SK-N-SH treated with all-trans-retinoic acid at 6 μM for 48 hours (cell line): ENCODE measurements at places on chromosomes 1 and 21.

DNA sequence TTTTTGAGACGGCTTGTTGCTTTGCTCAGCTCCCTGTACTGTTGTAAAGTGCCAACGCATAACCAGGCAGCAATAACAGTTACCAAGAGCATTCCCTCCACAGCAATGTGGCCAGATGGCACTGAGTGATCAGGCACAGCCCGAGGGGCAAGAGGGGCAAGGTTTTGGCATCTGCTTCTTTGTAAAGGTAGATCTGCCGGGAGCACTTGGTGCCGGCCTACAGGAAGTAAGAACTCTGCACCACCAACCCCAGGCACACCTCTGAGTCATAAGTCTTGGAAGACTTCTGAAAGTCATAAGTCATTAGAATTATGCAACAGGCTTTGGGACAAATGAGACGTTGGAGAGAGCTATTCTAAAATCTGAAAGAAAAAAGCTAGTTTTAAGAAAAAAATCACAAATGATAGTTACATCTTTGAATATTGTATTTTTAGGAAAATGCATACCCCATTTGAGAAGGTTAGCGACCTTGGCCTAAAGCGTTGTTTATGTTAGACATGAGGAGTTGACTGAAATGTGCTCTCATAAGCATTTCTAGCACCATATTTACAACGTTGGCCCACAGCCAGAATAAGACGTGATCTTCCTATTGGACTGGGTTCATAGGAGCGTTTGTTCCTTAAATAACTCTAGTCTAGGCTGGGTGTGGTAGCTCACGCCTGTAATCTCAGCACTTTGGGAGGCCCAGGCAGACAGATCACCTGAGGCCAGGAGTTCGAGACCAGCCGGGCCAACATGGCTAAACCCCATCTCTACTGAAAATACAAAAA lies 37.7 kb upstream of the MAP10 start:
- no peak for ATAC-seq

- ATAC-seq: no peak
Observed at GRCh38 chr1:53160924-53161378, 18.5 kb upstream of the SLC1A7 start.

GRCh38 chr1:101257500-101258325 lies 20.9 kb downstream of the S1PR1 start:
- no peak for ATAC-seq

GRCh38 chr1:191043066-191043465 lies 565.4 kb upstream of the BRINP3 start:
- no peak for ATAC-seq

DNA sequence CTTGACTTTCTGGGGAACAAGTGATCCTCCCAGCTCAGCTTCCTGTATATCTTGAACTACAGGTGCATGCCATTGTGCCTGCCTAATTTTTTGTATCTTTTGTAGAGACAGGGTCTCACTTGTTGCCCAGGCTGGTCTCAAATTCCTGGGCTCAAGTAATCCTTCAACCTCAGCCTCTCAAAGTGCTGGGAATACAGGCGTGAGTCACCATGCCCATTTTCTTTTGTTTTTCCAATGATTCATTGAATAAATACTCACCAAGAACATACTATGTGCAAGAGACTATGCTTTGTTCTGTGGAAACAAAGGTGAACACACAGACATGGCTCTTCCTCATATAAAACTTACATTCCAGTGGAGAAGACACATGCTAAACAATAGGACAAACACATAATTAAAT lies 407.8 kb upstream of the DAB1 start:
- peak; percentile 79 for ATAC-seq

DNA sequence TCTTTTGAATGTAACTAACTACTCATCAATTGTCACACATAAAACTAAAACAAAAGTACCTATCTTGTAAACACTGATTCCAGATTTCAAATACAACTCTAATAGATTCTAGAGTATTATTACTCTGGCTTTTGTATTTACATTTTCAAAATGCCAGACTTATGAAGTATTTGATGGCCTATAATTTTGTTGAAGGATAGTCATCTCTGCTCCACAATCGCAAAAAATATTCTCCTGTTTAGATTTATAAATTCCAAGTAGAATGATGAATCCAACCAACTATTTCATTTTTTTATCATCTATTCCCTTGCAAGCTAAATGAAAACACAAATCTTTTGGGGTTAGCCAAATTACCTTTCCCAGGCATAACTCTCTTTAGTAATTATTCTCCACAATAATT lies 75.0 kb upstream of the GUCA2A start:
- ATAC-seq: no peak

- peak; percentile 72 for ATAC-seq
Observed at GRCh38 chr21:38352536-38353219, 95.9 kb downstream of the KCNJ15 start.

DNA sequence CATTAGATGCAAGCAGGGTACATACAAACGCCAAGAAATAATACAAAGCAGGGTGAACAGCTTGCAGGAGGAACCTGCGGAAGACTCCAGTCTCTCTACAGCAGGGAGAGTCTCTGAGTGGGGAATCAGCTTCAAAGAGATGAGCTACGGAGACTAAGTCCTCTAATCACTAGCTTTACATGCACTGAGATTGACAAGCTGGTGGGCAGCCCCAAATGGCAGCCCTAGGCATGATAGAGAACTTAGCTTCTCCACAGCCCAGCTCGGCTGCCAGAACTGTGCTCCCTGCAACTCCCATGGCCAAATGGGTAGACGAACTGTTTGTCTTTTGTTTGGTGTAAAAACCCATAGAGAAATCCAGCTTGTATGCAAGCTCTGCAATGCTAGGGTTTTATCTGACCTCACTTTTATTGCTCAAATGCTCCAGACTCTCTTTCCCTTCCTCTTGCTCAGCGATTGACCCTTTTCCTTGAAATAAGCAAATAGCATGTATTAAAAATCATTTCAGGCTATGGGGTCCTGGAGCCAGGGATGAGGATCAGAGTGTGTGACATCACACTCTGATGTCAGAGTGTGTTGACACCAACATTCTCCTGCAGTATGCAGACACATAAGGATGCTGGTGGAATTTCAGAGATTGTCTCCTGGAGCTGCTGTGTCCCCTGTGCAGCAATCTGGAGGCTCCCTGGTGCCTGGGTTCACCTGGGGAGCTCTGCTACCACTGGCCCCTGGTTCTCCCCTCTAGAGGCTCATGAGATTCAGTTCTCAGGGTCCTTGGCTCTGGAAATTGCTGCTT lies 238.5 kb downstream of the TTLL7 start:
- ATAC-seq: no peak

- peak; percentile 58 for ATAC-seq
Observed at GRCh38 chr1:230167419-230167852, 100.4 kb downstream of the GALNT2 start.

- no peak for ATAC-seq
Observed at GRCh38 chr1:237911911-237912310, 21.2 kb upstream of the ZP4 start.

- ATAC-seq: peak; percentile 93
Observed at GRCh38 chr1:28208818-28209441, 23.9 kb downstream of the DNAJC8 start.

DNA sequence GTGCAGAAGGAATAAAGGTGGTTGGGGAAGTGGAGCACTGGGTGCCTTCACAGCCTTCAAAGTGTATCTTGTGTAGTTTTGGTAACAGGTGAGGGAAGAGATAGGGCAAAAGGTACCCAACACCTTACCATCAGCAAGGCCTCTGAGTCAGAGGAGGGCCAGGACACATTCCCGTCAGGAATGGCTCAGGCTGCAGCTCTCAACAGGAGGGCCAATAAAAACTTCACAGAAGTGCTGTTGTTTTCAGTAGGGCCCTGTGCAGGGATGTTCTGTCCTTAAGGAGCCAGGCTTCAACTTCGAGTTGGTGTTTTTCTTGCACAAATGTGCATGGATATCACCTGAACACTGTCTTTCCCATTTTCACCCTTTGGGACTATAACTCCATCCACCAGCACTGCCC lies 333.4 kb downstream of the ASTN1 start:
- ATAC-seq: no peak

GRCh38 chr1:47976728-47977127 lies 20.5 kb downstream of the TRABD2B start:
- no peak for ATAC-seq

- peak; percentile 89 for ATAC-seq
Observed at GRCh38 chr1:240492832-240493440, 119.0 kb downstream of the GREM2 start.

DNA sequence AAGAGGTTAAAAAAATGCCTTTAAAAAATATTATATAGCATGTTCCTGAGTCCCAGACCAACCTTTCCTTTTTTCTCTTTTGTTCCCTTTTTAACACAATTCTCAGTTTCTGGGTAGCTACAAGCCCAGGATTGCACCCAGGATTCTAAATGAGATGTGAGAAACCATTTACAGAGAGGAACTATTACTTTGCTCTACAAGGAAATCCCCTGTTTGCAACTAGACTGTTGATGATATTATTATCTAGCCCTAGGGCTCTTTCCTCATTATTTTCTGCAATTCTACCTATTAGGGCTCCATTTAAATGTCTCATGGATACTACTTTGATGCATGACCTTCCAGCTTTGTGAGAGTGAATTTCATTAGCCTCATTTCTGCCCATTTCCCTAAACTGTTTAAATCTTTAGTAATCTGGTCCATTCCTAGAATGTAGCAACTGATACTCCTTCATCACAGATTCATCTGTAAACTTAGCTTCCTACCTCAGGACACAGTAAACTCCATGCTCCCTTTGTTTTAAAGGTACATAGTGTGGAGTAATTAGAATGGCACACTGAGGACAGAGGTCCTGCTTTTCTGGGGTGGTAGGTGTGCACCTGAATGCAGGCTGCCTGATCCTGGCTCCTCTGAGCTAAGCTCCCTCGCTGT lies 7.1 kb upstream of the KIF14 start:
- ATAC-seq: no peak

GRCh38 chr1:163535807-163536206 lies 214.1 kb downstream of the NUF2 start:
- ATAC-seq: peak; percentile 88

- ATAC-seq: peak; percentile 85
Observed at GRCh38 chr1:155598842-155599331, 11.1 kb upstream of the MSTO1 start.

- peak; percentile 44; the same call in 2 of the 3 replicates for ATAC-seq
Observed at GRCh38 chr1:57192222-57192621, 226.4 kb upstream of the C8B start.

- ATAC-seq: peak; percentile 4; the same call in 2 of the 3 replicates
Observed at GRCh38 chr1:208211921-208212843, 32.0 kb downstream of the PLXNA2 start.

DNA sequence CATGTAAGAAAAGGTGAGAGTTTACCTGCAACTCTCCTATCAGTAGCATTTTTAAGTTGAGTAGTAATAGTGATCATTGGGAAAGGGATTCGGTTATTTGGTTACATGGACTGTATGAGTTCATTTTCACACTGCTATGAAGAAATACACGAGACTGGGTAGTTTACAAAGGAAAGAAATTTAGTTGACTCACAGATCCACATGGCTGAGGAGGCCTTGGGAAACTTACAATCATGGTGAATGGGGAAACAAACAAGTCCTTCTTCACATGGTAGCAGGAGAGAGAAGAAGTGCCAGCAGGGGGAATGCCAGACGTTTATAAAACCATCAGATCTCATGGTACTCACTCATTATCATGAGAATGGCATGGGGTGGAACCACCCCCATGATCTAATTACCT lies 59.3 kb upstream of the FBXO28 start:
- ATAC-seq: no peak

DNA sequence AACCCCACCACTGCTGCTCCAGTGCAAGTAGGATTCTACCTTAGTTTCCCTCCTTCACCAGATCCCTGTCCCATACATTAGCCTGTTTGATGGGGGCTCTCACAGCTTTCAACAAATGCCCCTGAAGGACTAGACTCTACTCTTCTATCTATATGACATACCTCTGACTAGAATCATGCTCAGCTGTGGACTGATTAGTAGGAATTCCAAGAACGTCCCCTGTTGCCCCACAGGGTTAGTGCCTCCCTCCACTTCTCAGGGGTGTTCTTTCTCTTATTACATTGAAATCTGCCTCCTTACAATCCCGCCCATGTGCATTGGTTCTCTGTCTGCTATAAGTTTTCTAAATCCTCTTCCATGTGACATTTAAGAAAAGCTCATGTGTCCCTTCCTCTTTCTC lies 375.9 kb upstream of the DUSP10 start:
- no peak for ATAC-seq

DNA sequence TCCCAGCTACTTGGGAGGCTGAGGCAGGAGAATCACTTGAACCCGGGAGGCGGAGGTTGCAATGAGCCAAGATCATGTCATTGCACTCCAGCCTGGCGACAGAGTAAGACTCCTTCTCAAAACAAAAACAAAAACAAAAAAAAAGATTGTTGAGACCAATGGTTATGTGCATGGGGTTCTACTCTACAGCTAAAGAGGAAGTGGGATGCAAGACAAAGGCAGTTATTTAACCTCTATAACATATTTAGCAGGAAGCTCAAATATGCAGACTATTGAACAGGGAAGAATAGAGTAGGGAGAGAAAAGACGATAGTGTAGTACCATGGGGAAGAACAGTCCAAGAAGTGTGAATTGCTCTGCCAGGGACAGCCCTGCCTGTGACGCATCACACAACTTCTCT lies 227.7 kb downstream of the SMYD3 start:
- no peak for ATAC-seq

- ATAC-seq: no peak
Observed at GRCh38 chr1:6962996-6963911, 178.0 kb downstream of the CAMTA1 start.

- ATAC-seq: peak; percentile 99
Observed at GRCh38 chr1:59375321-59376220, 78.7 kb downstream of the FGGY start.

GRCh38 chr1:163361123-163361934 lies 39.6 kb downstream of the NUF2 start:
- ATAC-seq: peak; percentile 80

DNA sequence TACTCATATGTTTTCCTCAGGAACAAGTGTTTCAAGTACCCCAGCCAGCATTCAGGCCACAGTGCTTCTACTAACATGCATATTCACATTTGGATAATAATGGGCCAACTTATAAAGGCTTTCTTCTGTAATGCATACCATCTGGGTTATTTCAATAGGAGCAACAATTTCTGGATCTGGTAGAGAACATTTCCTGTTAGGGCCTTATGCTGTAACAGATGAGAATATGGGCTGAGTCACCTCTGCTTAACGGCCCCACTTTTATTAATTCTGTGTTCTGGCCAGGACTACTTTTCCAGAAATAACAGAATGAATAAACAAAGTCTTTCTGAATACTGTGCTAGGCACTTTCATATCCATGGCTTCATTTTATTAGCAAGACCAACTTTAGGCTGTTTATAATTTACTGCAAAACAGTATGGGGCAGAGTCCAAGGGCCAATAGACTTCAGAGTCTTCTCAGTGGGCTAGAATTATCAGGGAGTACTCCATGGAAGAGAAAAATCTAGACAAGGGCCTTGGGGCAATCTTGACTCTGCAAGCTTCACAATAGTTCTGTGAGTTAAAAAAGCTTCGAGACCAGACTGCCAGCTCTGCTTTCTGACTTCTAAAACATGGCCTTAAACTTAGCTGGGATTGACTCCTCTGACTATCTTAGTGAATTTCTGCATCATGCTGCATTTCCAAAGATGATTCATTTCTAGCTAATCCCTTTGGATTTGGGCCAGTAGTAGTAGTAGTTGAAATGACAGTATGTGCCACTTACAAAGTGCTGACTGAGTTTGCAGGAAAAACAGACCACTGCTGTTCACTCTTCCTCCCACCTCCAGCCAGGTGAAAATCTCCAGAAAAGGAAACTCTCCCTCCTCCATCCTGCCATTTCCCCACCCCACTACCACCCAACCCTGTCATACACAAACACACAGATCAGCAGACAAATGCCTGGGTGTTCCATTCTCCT lies 8.2 kb upstream of the SSX2IP start:
- ATAC-seq: peak; percentile 91

GRCh38 chr1:53737648-53738204 lies 1.2 kb downstream of the GLIS1 start:
- no peak for ATAC-seq
